Thoracic aorta (tissue), 2 donors: ENCODE measurements at places on chromosomes 11 and 22. TPM values are rescaled to one million over a fixed set of nuclear protein-coding genes. Genes with fewer than 3 reads are reported as not detected.

DNA sequence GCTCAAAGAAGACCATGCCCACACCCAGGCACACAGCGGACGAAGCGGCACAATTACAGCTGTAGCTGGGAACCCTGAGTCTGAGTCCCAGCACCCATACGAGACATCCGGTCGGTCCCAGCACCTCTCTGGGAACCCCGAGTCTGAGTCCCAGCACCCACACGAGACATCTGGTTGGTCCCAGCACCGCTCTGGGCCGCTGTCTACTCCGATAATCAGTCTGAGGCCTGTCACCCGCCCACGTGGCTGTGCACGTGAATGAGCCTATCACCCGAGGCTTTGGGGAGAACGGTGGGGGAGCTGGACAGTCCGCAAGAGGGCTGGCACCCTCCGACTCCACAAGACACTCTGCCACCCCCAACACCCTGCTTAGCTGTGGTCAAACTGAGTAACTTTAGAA lies 6.2 kb downstream of the TTLL8 start:
- DNase-seq: no peak

DNA sequence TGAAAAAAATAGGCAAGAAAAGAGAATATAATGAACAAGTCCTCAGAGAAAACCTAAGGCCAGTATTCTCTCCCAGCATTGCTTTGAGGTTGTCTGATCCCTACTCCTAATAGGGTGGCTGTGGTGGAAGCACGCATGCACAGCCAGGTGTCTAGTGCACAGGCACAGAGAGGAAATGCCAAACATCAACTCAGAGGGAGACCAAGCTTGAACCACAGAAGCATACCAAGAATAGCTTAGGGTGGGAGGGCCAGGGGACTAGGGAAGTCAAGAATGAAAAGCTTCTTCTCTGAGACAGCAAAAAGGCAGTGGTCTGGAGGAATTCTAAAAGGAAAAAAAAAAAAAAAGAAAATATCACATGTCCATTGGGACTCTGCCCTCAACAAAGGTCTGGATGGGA lies 244.1 kb upstream of the API5 start:
- DNase-seq: no peak

Gene SMTNL1
- total RNA-seq: not detected

DNA sequence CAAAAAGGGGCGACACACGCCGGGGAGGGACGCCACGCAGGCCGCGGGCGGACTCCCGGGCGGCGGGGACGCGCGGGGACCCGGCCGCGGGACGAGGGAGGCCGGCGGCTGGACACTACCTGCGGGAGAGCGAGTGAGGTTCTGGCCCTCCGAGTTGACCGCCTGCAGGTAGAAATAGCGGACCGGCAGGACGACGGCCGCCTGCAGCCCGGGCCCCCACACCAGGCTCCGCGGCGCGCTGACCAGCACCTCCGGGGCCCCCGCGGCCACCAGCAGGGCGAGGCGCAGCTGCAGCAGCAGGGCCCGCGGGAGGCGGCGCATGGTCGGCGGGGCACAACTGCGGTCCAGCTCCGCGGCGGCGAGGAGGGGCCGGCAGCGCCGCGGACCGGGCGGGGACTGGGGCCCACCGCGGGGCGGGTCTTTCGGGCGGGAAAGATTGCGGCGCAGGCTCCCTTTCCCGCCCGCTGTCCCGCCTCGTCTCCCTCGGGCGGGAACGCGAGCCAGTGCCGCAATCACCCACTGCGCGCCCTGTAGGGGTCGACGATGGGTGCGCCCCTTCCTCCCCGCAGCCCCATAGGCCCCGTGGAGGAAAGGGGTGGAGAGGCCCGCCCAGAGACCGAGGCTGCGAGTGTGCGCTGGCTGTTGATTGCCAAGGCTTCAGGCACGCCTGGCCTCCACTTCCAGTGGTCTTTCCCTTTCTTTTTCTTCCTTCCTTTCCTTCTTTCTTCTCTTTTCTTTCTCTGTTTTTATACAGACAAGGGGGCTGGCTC lies at the start of gene POGLUT3:
Gene POGLUT3 (minus strand): TSS at position 339 of the 770 bp plus-strand sequence. CDS start 18 bp downstream, at position 321.
- no peak for DNase-seq

DNA sequence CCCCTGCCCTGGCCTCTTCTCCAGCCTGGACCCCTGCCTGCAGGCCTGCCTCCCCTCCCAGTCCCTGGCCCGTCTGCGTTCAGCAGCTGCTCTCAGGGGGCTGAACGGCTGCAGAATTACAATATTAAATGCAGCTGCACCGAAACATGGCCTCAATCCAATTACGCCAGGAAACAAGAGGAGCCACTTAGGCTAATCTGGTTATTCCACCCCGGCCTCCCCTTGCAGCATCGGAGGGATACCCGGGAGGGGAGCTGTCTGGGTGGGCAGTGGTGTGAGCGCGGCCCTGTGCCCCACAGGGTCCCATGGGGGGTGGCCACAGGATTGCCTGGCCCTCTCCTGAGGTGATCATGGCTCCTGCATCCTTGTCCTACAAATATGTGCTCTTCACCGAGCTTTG lies 42.6 kb downstream of the FLRT1 start:
- DNase-seq: no peak

- DNase-seq: no peak
Observed at GRCh38 chr11:99418927-99419720, 398.4 kb downstream of the CNTN5 start.
